NCI-H146 (cell line): ENCODE measurements at places on chromosomes 13 and 19.

GRCh38 chr13:35514061-35514477, 37.6 kb upstream of the MAB21L1 start:
- peak; percentile 48 for DNase-seq

- DNase-seq: no peak
These were observed 87.9 kb downstream of the DIAPH3 start for GRCh38 chr13:60075850-60076249.

DNA sequence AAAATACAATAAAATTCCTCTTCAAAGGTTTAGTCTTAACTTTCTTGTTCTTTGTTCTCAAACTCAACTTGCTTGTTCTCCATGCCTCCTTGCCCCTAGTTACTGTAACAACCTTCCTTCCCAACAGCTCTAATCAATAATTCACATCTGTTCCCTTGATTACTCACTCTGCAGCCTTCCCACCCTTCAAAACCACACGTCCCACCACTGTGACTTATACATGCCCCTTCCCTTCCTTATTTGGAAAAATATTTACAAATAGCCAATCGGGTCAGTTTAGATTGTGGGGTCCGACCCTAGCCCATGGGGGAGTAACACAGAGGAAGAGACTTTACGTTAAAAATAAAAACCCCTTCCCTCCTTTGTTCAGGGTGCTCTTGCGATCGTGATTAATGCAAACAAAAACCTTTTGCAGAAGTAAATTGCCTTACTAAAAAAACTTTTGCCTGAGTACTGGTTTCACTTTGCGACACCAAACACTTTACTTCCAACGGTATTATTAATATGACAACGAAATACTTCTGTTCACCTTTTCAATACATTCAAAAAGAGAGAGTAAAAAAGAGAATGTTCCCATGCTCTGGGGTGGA, 512 bp upstream of the ZNF93 start:
- DNase-seq: peak; percentile 72

DNA sequence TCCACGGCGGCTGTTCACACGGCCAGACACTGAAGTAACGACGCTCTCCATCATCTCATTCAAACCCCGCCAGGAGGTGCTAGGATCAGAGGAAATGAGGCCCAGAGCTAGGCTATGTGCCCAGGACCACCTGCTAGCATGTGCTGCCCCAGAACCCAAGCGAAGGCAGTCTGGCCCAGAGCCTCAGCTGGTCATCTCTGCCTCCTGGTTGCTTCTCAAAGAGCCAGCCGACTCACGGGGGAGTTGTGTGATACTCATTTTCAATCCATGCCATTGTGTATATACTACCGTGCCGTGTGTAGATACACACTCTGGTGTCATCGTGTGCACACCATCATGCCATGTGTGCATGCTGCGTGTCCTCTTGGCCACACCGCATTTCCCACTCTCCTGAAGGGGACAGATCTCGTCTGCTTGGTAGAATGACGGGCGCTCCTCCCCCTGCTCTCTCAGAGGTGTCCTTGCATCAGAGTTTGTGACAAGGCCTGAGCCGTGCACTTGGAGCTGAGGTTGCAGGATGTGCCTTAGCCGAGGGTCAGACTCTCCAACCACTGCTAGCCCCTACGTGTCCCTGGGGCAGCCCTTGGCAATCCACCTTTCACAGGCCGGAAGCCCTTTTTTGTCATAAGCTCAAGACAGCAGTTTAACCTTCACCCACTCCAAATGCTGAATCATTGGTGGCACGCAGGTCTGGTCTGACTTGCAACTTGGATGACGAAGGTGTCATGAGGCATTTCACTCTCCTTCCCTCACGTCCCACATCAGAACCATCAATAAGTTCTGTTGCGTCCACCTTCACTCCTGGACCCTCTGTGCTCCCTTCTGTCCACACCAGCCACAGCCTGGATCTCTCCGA, 130.4 kb downstream of the CRYL1 start:
- no peak for DNase-seq

DNA sequence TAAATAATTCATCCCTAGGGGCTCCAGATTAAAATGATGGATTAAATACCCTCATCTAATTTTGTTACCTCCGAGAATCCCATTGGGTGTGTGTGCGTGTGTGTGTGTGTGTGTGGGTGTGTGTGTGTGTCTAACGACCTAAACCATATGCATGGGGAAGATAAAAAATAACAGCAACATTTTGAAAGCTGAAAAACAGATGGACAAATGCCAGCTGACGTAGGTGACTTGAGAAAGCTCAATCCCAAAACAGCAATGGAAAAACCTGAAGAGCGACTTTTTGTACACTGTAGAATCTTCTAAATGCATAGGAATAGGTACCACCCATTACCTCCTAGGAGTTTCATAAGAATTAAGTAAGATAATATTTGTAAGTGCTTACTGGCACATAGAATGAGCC, 8.7 kb upstream of the RPL21 start:
- DNase-seq: no peak

- DNase-seq: no peak
These were observed 213.9 kb upstream of the SLITRK1 start for GRCh38 chr13:84096216-84096615.

DNA sequence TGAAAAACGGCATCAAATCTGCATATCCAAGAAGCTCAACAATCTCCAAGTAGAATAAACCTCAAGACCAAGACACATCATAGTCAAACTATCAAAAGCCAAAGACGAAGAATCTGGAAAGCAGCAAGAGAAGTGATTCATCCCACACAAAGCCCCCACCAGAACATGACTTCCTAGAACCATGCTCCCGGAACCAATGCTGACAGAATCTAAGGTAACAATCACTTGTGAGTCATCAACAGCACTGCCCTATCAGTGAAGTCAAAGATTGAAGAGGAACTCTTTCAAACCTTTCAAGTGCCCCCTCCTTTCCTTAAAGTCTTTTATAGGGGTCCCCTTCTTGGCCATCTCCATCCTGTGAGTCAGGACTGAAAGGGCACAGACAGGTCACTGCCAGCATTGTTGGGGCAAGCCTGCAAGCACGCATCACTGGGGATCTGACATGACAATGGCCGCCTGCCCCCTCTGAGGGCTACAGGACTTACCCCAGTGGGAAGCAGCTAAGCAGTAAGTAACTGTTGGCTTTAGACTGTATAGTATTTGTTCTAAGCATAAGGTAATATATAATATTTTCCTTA, at the start of gene CCDC70:
CCDC70 (plus strand) TSS at position 247 of the 578 bp plus-strand sequence. CDS start 3,443 bp downstream, outside the sequence.
- DNase-seq: no peak

GRCh38 chr19:16586991-16587832, 15.0 kb upstream of the SLC35E1 start:
- DNase-seq: peak; percentile 40

DNA sequence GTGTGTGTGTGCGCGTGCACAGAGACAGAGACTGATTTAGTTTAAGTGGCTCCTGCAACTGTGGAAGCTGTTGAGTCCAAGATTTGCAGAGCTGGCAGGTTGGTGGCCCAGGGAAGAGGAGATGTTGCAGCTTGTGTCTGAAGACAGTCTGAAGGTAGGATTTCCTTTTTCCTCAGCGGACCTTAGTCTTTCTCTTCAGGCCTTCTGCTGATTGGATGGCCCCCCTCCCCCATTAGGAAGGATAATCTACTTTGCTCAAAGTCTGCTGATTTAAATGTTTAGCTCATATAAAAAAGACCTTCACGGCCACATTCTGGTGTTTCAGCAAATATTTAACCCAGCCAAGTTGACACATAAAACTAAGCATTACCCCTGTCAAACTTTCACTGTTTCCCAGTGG, 84.3 kb downstream of the SLC15A1 start:
- DNase-seq: no peak

DNA sequence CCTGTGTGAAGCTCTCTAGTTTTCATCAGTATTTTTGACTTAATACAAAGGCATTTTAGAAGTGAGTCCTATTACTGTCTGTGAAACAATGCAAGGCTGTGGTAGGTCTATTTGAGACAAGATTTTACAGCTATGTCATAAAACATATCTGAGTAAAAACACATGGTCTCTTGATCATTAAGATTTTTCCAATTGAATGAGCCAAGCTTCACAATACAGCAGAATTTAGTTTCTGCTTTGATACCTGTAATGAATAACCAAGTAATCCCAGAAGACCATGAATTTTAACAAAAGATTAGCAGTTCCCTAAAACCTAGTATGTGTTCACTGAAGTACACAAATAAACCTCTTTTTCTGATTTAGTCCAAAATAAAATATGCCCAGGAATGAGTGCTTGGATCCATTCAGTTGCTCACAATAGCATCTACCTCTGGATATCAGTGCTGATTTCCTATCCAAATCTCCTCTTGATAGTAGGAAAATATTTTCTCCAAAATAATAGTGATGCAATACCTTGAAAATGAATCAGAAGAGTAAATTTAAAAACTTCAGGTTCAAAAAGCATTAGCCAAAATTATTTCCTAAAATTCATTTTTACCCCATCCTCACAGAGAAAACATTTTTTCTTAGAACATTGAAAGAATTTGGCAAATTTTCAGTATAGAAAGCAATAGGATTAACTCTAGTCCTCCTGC, 533.5 kb upstream of the SGCG start:
- DNase-seq: no peak

- DNase-seq: no peak
These were observed 7.0 kb upstream of the SPACA6 start for GRCh38 chr19:51686171-51686570.

DNA sequence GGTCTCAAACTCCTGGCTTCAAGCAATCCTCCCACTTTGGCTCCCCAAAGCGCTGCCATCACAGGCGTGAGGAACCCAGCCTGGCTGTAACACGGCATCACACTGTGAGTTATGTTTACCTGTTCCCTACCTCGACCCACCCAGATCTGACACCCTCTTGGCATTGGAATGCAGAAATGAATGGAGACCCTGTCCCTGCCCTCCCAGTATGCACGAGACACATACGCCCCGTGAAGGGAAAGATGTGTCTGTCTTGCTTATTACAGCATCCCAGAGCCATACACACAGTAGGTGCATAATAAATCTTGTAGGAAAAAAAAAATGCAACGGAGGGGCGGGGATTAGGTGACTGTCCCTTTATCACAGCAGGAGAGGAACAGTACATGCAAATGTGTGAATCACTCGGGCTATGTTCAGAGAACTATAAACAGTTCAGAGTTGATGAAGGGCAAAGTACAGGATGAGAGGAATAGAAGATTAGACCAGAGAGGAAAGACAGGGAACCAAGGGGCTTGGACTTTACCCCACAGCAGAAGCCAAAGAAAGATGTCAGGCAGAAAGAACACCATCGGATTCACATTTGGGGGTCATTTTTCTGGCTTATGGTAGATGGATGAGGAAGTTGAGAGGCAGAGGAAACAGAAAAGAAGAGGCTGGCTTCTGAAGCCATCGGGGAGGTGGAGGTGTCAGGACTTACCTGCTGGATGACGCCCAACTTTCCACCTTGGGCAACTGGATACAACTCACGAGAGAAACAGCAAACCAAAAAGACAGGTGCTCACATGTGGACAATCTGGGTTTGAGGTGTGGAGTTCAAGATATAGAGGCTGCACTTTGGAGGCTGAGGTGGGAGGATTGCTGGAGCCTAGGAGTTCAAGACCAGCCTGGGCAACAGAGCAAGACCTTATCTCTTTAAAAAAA, 94.3 kb downstream of the INSR start:
- DNase-seq: no peak

DNA sequence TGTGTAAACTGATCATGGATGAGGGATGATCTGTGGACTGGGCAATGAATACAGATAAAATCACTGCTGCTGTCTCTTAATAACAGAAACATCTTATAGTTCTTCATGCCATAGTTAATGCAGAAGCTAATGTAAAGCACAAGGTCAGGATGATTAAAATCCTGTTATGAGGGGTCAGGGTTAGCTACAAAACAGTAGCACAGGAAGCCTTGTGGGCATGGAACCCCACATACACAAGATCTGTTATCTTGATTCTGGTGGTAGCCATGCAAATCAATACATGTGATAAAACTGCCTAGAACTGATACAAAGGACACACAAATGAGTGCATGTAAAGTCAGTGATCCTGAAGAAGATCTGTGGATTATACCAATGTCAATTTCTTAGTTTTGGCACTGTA, 96.4 kb downstream of the KLF12 start:
- no peak for DNase-seq

DNA sequence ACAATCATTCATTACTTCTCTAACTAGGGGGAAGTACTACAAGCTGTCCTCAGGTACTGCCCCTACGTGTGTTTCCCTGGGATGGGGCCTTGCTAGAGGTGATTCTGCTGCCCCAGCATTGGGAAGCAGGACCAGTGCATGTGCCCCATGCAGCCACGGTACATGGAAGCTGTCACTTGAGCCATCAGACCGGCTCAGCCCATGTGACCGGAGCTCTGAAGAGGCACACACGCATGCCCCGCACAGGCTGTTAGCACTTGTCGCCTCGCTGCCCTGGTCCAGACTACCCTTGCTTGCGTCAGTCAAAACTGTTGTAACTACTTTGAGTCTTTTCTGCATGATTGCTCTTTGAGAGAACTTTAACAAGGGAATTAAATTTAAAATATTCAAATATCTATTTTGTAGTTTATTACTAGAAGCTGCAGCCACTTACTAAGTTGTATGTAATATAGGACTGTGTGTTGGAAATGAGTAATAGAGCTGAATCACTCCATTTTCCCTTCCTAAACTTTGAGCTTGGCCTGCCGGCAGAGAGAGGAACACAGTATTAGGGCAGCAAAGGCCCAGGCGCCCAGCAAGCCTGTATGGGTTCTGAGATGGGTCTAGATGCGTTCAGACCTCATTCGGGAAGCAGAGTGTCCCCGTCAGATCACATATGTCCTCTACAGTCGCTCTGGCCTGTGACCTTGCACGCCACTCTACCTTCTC, 42.2 kb downstream of the DHRS12 start:
- no peak for DNase-seq

DNA sequence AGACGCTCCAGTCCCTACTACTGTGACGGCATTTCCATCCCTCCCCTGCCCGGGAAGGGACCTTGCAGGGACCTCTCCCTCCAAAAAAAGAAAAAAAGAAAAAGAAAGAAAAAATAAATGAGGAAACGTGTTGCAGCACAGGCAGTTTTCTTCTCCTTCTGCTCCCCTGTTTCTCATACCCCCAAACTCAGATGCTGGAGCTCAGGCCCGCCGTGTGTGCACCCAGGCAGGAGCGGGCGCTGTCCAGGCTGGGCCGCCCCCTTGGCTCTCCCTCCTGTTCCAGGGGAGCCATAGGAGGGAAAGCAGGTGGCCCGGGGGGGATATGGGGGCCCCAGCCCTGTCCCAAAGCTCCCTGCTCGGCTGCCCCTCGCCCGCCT, 5.8 kb downstream of the YIPF2 start:
- DNase-seq: no peak

GRCh38 chr13:51066091-51066831, 44.8 kb downstream of the C13orf42 start:
- DNase-seq: no peak

- peak; percentile 77 for DNase-seq
These were observed 8.6 kb upstream of the CEACAM6 start for GRCh38 chr19:41746593-41747227.

DNA sequence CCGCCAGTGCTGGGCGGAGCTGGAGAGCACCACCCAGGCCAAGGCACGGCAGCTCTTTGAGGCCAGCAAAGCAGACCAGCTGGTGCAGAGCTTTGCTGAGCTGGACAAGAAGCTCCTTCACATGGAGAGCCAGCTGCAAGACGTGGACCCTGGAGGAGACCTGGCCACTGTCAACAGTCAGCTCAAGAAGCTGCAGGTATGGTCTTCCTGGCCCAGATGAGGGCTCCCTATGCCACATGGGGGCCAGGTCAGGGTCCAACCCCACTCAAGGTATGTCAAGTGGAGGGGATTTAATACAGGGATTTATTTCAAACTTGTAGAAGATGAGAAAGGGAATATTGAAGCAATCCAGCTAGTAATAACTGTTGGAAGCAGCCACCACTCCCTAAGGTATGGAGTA, 42.5 kb upstream of the SHKBP1 start:
- no peak for DNase-seq
